ENCODE measurements at places on chromosomes 12 and 14.

GRCh38 chr14:44027397-44027796 lies 479.7 kb downstream of the FSCB start:
- DNase-seq, result no peak

- DNase-seq, result no peak
Observed at GRCh38 chr12:100995201-100995600, 200.6 kb downstream of the ANO4 start.

- DNase-seq, result no peak
Observed at GRCh38 chr14:69079188-69079742, 73.7 kb downstream of the DCAF5 start.

GRCh38 chr12:72273851-72274351 lies 1.7 kb downstream of the TRHDE start:
- DNase-seq, result no peak

DNA sequence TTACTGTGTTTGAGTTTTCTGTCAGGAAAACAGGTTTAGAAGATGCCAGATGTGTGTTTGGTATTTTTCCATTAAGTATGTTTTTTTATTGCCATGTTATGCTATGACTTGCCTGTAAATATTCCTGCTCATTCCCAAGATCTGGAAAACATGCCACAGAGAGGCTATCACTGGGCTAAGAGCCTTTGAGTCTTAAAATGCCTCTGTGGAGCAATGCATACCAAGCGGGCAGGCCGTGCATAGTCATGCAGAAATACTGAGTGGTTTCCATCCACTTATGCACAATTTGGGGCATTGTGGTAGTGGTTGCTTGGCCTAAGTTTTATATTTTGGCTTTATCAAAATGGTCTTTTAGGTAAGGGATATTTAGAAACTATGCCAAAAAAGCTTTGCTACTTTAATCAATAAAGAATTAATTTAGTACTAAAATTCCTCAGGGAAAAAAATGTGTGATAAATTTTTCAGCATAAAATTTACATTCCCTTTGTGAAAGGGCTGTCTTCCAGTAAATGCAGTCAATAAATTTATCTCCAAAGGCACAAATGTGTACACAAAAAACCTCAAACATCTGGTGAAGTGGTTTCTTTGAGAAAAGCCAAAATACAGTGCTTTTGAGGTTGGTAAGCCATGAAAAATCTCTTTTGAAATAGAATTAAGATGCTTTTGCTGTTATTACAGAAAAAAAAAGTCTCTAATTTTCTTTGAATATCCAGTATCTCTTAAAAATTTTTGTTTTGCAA lies 341.3 kb upstream of the FBXO33 start:
- no peak for DNase-seq

DNA sequence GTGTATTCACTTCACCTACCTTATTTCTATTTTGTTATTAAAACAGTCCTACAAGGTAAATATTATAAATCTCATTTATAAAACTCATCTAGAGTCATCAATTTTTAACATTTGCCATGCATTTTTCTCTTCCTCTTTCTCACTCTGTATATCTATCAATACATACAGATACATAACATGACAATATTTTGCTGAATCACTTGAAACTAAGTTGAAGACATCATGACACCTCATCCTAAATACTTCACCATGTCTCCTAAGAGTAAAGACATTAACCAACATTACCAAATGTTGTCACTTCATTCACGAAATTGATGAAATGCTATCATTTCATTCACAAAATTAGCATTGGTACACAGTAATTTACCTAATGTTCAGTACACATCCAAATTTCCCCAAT lies 181.8 kb downstream of the PAX9 start:
- no peak for DNase-seq

- DNase-seq, result no peak
Observed at GRCh38 chr12:7373226-7373625, 69.4 kb downstream of the ACSM4 start.

- no peak for DNase-seq
Observed at GRCh38 chr12:71763677-71764379, 9.2 kb downstream of the RAB21 start.

DNA sequence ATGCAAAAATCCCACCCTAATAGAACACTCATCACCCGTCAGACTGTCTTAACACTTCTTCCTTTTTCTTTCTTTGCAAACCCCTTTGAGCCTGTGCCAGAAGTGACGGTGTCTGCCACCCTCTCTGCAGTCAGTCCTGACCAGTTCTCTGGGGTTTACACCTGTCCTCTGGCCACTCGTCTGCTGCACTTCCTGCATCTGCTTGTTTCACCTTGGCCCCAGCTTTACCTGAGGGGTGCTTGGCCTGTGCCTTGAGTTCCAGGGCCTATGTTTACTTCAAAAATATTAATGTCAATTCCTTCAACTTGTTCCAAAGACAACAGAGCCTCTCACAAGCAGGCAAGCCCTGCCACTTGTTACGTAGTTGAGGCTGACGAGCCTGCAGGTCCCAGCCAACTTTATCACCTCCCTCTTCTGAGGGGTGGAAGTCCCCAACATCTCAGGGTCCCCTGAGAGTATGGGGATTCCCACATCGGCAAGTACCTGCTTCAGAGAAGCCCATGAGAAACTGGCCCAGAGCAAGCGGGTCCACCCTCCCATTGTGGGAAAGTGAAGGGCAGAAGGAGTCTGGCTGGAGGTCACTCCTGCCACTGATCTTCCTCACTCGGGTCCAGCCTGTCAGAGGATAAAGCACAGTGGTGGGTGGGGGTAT lies 205.4 kb downstream of the DAD1 start:
- DNase-seq, result peak; percentile 40

DNA sequence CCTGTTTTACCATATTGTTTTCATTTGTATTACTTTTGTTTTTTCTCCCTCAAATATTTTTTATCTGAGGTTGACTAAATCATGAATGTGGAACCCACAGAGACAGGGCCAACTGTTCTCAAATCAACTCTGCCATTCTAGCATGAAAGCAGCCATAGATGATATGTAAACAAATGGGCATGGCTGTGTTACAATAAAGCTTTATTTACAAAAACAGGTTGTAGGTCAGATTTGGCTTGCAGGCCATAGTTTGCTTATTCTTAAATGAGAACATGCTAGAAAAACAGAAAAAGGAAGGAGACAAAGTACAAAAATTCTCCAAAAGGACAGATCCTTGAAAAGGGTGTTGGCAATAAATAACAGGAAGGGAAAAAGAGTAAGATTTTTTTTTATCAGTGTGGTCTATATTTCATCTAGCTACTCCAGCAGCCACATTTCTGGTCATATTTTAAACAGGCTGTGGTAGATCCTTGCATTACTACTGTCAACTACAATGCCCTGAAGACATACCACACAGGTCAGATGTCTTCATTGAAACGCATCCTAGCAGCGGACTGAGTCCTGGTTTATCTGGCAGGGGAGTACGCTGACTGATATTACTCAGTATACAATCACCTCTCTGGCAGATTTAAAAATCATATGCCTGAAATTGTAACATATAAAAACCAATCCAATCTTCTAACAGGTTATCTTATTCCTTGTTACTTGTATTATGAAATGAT lies 42.9 kb downstream of the SPPL3 start:
- DNase-seq, result no peak

- no peak for DNase-seq
Observed at GRCh38 chr14:103562179-103562428, 353 bp downstream of the BAG5 start.

DNA sequence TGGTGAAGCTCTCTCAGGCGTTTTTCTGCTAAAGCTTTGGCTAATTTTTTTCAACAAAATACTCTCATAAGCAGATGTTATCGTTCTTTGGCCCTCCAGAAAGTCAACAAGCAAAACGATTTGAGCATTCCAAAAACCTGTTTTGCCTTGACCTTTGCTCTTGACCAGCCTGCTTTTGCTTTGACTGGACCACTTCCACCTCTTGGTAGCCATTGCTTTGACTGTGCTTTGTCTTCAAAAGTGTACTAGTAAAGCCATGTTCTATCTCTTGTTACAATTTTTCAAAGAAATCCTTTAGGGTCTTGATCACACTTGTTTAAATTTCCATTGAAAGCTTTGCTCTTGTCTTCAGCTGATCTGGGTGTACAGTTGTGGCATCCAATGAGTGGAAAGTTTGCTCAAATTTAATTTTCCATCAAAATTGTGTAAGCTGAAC lies 10.7 kb upstream of the ARID4A start:
- no peak for DNase-seq

- no peak for DNase-seq
Observed at GRCh38 chr12:92547906-92548305, 154.9 kb upstream of the PLEKHG7 start.

- DNase-seq, result no peak
Observed at GRCh38 chr12:49843876-49844437, 1.1 kb upstream of the BCDIN3D start.

- DNase-seq, result no peak
Observed at GRCh38 chr12:100564090-100564489, 9.4 kb upstream of the GAS2L3 start.

DNA sequence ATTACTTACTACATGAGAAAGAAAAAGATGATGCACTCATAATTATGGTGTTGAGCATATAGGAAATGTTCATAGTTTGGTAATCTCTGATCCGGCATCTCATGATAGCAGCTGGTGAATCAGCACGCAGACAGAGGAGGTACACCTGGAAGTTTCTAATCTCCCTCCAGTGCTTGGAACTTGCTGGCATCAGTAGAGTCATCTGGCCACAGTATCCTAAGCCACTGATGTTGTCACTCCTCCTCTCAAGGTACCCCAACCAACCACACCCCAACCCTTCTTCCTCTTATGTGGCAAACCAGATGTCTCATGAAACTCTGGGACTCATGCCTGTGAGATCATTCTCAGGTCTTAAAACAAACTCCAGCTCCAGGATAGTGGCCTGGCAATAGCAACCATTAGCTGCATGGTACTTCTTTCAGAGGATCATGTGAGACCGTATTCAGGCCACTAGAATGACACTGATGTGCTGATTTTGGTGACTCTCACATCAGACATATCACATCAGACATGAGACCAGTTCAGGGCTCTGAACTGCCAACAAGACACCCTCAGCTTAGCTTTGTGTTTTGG lies 143.0 kb downstream of the RASSF9 start:
- DNase-seq, result no peak

DNA sequence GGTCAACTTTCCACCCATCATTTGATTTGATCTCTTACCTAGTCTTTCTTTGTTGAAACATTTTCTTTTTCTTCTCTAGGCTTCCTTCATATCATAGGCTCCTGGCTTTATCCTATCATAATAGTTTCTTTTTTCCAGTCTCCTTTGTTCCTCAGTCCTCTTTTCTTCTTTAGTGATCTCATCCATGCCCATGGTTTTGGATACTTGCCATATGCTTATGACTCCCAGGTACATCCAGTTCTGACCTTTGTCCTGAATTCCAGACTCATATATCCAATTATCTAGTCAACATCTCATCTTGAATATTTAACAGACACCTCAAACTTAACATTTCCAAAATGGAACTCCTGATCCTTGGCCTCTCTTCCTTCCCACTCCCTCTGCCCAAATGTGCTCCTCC lies 36.1 kb upstream of the KRAS start:
- no peak for DNase-seq

DNA sequence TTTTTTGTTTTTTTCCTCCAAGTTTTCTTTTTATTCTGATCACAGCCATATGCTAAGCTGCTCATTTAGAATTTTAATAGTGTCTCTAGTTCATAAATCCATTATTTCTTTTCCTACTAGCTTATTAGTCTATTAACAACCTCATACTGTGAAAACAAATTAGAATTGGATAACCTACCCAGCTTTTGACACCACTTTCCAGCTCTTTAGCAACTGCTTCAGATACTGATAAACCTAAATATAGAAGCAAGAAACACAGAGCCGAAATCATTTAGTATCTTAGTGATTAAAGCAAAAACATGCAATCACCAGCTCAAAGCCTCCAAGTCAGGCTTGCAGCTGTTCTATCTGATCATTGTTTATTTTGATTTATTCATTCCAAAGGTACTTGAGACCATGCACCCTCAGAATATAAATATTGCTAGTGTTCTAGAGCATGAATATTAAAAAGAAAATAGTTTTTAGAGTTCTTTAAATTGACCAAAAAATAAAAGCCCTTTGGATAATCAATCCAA lies 121.5 kb downstream of the STXBP6 start:
- no peak for DNase-seq

- DNase-seq, result no peak
Observed at GRCh38 chr12:5620896-5621295, 189.0 kb downstream of the NTF3 start.

DNA sequence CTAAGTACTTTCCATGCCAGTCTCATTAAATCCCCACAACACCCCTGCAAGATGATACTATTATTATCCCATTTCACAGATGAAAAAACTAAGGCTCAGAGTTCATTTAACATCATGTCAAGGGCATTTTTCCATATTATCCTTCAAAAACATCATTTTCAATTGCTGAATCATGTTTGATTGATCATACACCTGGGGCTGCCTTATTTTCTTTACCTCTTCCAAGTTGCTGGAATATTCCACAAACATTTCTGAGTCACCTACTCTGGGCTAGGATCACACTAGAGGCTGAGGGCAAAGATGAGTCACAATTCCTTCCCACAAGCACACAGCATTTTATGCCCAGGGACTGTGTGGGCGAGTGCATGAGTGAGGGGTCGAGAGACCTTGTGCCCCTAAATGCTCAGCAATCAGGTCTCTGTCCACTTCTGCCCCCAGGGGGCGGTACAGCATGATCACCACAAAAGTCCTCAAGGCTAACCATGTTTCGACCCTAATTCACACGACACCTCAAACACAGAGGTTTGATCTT lies 14.1 kb upstream of the TMEM119 start:
- DNase-seq, result peak; percentile 51

GRCh38 chr12:47813511-47814196 lies 6.0 kb downstream of the HDAC7 start:
- DNase-seq, result peak; percentile 48

DNA sequence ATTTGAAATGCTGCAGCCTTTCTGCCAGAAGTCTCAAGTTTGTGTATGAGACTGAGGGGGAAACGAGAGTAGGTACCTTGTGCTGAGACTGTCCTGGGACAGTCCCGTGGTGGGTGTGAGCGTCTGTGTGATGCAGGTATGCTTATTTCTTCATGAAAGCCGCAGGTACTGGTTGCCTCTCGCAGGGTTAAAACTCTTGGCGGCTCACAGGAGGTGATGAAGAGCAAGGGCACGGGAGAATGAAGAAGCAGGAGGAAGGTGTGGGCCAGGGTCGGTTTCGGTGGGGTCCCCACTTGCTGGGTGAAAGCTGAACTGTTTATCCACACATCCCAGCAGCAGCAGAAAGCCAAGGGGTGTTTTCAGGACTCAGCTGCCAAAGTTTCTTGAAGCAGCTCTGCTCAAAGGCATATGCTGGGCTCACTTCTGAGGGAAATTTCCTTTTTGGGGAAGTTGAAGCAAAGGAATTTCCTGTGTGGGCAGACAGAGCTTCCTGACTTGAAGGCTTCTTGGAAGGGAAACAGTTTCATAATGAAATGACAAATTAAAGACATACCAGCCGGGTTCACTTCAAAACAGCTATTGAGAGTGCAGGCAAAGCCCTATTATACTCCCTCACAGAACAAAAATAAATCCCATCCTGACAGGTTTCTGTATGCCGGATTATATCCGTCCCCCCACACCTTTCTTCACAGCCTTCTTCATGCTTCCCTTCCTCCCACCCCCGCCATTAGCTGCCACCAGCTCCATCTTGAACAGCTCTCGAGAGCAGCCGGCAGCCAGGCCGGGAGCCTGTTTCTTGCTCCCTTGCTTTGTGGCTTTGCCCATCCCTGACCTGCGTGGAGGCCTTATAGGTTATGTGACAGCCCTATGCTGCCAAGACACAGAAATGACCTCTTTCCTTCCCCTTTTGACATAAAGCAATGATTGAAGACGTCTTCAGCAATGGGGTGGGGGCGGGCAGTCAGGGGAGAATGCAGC lies 116.6 kb downstream of the ETV6 start:
- DNase-seq, result peak; percentile 51

GRCh38 chr14:73833034-73833433 lies 18.6 kb upstream of the PTGR2 start:
- DNase-seq, result no peak
